NCI-H187 treated with DMSO at 0.1 percent for 48 hours (cell line): ENCODE measurements at places on chromosomes 2 and 18.

DNA sequence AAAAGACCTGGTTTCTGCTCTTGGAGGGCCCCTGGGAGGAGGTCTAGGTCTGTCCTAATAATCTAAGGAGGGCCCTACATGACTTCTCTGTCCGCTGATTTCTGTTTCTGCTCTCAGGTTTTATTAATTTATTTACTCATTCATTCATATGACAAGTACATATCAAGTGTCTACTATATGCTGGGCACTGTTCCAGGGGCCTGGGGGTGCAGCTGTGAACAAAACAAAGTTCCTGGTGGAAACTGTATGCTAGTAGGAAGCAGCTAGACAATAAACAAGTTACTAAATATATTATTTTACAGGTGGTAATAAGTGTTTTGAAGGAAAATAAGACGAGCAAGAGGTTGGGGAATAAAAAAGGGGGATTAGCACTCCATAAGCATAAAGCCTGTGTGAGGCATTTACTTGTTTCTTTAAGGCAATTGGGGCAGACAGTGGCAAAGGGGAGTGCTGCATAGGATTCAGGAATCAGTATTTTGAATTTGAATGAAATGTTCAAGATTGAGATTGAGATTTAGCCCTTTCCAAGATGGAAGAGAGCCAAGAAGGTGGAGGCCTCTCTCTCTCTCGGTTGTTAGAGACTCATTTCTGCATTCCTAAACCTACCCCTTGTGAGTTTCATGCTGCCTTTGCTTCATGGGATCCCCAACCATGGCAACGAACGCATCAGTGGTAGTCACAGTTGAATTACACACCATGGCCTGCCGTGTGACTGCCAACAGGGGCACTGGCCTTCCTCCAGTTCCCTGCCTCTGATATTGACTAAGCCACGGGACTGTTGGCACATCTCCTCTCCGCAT is 28.3 kb downstream of the DRC1 start:
- DNase-seq = no peak

DNA sequence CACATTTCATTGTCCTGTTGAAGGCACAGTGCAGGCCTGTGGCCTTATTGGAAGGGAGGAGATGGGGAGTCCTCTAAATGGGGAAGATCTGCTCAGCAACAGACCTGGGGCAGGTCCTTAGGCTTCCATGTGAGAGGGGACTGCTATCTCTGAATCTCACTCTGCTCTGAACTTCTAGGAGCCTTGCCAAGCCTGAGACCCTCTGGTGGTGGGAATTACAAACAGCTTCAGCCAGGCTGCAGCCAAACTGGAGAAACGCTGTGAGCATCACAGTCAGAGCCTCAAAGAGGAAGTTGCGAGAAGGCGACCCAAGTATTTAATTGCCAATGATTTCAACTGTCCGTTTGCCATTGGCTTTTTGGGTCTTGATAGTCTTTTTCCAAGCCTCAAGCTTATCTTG is 66.8 kb upstream of the MC2R start:
- no peak for DNase-seq

GRCh38 chr2:47155091-47155876 is at the start of gene STPG4:
Gene STPG4 (minus strand): TSS chr2:47155308. CDS start chr2:47155251, 57 bp downstream.
- no peak for DNase-seq

DNA sequence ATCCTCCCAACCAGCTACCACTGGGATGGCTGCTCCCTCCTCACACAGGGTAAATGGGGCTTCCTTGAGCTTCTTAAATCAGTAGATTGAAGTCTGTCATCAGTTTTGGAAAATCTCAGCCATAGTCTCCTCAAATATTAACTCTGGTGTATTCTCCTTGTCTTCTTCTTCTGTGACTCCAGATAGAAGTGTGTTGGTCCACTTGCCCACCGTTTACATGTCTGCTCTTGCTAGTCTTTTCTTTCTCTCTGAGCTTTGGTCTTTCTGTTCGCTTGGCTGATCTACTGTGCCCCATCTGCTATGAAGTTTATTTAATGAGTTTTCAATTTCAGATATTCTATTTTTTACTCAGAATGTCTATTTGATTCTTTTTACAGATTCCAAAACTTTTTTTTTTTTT is 281.7 kb upstream of the HDAC4 start:
- DNase-seq = no peak

DNA sequence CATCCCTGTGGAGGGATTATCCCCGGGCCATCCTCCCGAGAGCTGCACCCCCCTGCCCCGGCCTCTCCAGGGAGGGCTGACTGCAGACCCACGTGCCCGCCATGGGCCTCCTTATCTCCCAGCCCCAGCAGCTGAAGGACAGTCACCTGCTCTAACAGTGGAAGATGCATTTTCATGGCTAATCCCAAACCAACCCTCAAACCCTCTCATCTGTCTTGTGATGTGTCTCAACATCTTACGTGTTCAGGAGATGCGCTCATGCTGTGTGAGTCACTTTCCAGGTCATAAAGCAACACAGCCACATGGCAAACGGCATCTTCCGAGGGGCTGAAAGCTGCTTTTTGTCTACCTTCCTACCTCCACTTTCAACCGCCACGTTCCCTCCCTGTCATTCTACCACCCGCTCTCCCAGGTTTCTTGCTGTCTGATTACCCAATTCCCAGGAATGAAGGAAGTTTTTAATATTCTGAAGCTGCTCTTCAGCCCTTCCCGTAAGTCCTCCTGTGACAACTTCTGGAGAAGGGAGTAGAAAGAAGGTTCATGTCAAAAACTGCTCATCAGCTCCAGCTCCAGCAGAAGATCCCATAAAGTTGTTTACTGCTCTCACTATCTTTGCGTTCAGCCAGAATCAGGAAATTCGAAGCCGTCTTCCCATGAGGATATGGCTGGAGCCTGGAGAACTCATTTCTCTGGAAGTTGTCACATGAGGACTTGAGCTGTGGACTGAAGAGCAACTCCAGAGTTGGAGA is 54.5 kb downstream of the MBP start:
- DNase-seq = no peak

DNA sequence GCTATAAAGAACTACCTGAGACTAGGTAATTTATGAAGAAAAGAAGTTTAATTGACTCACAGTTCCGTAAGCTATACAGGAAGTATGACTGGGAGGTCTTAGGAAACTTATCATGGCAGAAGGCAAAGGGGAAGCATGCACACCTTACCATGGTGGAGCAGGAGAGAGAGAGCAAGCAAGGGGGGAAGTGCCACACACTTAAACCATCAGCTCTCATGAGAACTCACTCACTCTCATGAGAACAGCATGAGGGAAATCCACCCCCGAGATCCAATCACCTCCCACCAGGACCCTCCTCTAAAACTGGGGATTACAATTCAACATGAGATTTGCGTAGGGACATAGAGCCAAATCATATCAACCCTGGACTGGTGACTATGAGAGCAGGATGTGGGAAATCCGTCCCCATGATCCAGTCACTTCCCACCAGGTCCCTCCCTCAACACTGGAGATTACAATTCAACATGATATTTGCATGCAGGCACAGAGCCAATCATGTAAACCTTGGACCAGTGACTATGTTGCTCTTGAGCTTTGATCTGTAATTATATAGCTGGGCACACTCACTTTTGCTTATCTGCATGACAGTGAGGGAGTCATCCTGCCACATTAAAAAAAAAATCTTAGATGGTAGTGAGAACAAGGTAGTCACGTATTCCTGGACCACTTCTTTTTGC is 12.9 kb downstream of the ADAM23 start:
- no peak for DNase-seq

GRCh38 chr2:191571163-191571769 is 106.7 kb upstream of the NABP1 start:
- no peak for DNase-seq

DNA sequence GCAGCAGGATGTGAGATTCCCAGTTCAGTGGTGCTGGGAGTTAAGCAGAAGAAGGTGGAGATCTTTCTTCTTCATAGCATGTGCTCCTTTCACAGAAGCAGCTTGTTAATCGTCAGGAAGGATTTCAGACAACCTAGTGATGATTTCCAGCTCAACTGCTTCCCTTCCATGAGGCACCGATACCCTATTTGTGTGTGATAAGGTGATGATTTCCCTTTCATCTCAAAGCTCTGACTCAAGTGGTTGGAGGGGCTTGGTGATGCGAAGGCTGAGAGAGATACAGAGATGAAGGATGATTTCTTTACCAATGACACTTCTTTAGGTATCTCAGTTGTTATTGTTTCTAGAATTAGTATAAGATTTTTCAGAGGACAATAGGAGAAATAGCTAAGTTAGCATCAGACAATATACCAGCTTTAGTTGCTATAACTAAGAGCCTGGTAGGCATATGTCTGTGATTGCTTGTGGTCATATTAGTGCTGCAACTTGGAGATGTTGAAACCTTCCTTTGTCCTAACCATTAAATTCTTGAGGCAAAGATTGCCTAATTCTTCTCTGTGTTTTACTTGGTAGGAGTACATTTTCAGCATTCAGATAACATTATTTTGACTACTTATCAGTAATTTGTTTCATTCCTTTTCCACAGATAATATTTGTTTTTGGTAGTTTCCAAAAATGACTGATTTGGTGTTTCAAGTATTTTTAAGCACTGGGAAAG is 111.3 kb downstream of the PLCL1 start:
- DNase-seq = no peak

GRCh38 chr2:177799531-177799930 is 273.0 kb downstream of the PDE11A start:
- no peak for DNase-seq

GRCh38 chr2:6896930-6897759 is 19.6 kb downstream of the RSAD2 start:
- DNase-seq = no peak

GRCh38 chr2:64454386-64455332 is 697 bp downstream of the LGALSL start:
- no peak for DNase-seq

DNA sequence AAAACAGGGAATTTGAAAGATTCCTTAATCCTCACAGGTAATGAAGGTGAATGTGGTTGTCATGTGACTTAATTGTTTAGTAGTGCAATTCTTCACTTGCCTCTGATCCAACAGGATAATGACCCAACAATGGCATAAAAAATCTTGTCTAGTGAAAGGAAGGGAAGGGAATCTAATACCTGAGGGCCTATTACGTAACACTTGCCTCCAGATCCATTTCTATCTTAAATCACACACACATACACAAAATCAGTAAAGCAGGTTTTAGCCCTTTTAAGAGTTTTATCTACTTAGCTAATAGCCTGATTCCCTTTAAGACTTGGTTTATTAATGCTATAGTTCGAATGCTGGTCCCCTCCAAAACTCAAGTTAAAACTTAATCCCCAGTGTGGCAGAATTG is 118.6 kb downstream of the TMEM163 start:
- DNase-seq = no peak

DNA sequence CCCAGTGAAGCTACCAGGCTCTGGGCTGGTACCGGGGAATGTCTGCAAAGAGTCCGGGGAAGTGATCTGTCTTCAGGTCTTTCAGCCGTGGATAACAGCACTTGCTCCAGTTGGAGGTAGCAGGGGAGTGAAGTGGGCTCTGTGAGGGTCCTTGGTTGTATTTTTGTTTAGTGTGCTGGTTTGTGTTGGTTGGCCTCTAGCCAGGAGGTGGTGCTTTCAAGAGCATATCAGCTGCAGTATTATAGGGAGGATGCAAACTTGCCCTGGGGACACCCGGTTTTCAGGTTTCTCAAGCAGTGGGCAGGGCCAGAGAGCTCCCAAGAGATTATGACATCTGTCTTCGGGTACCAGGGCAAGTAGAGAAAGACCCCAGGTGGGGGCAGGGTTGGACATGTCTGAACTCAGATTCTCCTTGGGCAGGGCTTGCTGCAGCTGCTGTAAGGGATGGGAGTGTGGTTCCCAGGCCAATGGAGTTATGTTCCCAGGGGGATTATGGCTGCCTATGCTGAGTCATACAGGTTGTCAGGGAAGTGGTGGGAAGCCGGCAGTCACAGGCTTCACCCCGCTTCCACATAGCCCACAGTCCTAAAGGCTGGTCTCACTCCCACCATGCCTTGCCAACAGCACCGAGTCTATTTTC is 34.4 kb downstream of the ACAA2 start:
- no peak for DNase-seq

- peak; percentile 23 for DNase-seq
Observed at GRCh38 chr2:235766278-235766677, 272.4 kb downstream of the AGAP1 start.

- DNase-seq = no peak
Observed at GRCh38 chr2:221501210-221501882, 70.8 kb downstream of the EPHA4 start.

- no peak for DNase-seq
Observed at GRCh38 chr2:192983173-192983572, 788.4 kb upstream of the TMEFF2 start.

- no peak for DNase-seq
Observed at GRCh38 chr2:239494578-239494977, 93.8 kb upstream of the HDAC4 start.

GRCh38 chr2:100664021-100664755 is 101.4 kb downstream of the PDCL3 start:
- DNase-seq = no peak

- no peak for DNase-seq
Observed at GRCh38 chr2:145356056-145356455, 836.1 kb upstream of the ZEB2 start.
